ENCODE measurements at places on chromosomes 7 and 10. TPM values are rescaled to one million over a fixed set of nuclear protein-coding genes. Genes with fewer than 3 reads are reported as not detected.

The COL28A1 gene
- total RNA-seq, result 0.81 TPM

The PRKAR2B gene
- 29.6 TPM for total RNA-seq

GRCh38 chr7:37201003-37201875 lies 247.4 kb downstream of the ELMO1 start:
- H3K4me1 ChIP-seq, result peaks cover 14% of the 10 kb centered on the region
- peak; percentile 85 for DNase-seq
- no peak overlapping the region for H3K27ac ChIP-seq
- H3K27me3 ChIP-seq, result no peaks in the 10 kb centered on the region
- H3K36me3 ChIP-seq, result peaks cover 16% of the 10 kb centered on the region

GRCh38 chr10:133616371-133617130 lies 10.0 kb downstream of the FRG2B start:
- no peak overlapping the region for H3K4me3 ChIP-seq
- H3K36me3 ChIP-seq, result peaks cover 86% of the 10 kb centered on the region
- H3K27ac ChIP-seq, result no peak overlapping the region
- H3K27me3 ChIP-seq, result peaks cover 10% of the 10 kb centered on the region
- no peak for DNase-seq

DNA sequence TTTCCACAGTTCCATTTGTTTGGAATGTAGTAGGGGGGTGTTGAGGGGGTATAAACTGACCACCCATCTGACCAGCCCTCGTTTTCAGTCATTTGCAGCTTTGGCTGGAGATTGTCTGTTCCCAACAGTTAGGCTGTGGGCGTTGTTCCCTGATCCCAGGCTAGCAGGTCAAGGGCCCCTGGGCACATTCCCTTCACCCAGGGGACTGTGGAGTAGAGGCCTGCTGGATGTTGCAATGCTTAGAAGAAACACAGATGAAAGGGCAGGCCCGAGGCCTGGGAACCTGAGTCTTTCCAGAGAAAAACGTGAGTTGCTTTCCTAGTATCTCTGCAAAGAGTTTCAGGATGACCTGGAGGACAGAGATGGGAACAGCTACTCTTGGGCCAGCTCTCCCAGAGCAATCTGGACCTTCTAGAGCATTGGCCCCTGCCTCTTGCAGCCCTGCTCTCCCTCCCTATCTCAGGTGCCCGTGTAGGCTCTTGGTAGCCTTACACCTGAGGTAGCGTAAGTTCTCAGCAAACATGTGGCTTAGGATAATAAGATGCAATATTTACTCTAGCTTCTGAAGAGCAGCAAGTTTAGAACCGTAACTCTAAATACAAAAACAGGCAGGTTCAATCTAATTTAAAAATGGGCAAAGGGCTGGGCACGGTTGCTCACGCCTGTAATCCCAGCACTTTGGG lies 99.4 kb upstream of the EFCAB10 start:
- H3K27ac ChIP-seq, result 0 out of 2 replicates have a peak overlapping the region, but pooled peaks have one; percentile 2
- H3K27me3 ChIP-seq, result no peaks in the 10 kb centered on the region
- no peak overlapping the region for H3K4me3 ChIP-seq
- no peak for DNase-seq
- peaks cover 3% of the 10 kb centered on the region for H3K36me3 ChIP-seq
